ENCODE measurements at places on chromosomes 3 and 15.

- no peak for DNase-seq
Observed at GRCh38 chr3:148089171-148089570, 608.5 kb upstream of the AGTR1 start.

DNA sequence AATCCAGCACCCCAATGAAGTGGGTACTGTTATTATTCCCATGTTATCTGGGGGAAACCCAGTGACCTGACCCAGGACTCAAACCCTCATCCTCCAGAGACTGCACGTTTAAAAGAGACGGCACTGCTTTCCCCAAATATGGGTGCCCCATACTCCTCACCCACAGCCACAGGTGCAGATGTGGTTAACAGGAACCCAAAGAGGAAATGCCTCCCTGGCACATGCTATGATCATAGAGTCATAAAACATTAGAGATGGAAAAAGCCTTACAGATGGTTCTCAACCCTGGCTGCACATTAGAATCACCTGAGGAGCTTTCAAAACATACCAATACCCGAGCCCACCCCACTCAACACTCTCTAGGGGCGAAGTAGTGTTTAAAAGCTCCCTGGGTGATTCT is 111.5 kb downstream of the SEMA5B start:
- DNase-seq, result no peak

DNA sequence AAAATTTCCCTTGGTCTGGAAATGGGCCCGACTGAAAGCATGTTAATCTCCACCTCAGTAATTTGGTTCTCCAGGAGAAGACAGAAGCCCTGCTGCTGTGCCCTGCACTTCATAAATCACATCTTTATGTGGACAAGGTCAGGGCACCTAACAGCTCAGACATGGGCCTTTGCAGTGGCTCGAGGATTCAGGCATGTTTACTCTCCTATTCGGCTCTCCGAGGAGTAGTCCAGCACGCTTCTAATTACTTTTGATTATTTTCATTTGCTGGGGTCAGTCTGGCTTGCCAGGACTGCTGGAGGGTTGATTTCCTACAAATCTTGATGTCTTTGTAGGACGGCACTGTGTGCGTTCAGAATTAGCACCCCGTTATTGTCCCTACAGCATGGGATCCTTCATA is 511.2 kb downstream of the MECOM start:
- no peak for DNase-seq

DNA sequence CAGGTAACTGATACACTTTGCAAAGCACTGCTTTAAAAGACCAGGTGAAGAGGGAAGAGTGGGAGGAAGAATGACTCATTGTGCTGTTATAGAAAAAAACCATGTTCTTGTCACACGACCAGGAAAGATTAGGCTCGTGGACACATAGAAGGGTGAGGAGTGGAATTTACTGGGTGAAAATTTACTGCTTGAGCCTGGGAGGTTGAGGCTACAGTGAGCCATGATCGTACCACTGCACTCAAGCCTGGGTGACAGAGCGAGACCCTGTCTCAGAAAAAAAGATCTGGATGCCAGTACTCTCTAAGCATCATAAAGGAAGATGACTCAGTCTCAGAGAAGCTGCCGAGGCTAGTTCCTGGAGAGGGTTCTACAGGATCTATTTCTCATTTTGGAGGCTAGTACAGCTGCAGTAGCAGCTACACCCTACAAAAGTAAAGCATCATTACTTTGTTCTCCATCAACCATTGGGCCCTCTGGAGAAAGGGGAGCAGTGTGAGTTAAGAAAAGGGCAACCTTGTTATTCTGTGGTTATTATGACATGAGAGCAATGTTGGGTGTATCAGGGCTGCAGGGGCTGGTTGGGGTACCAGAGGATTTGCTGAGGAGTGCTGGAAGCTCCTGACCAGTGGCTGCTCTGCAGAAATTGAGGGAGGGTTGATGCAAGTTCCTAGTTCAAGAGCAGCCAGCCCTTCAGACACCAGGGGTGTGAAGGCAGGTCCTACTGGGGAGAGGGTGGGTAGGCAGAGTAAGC is 75.4 kb downstream of the CMTM8 start:
- DNase-seq, result no peak

DNA sequence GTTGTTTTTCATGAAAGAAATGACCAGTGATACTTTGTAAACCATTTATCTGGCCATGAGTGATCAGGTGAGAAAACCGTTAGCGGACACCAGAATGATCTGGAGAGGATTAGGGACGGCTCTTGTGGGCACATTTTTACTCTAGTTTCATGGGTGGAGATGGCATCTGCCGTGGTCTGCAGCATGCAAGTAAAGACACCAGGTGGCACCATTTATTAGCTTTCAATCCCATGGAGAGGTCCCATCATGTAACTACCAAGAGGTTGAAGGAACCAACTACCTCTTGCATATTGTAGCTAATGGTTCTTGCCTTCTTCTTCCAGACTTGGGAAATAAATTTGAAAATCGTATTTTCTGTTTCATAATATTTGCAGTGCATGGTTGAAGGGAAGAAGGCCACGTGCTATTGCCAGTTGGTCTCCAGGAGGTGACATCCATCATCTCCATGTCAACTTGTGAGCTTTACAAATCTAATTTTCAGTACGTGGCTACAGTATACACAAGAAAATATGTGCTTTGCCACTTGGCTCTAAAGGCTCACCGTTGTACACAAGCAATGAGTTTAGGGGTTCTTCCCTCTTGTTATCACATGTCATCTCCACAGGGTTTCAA is 1.5 kb upstream of the MAPKBP1 start:
- no peak for DNase-seq

GRCh38 chr15:26176831-26177230 is 313.7 kb upstream of the ATP10A start:
- DNase-seq, result no peak

GRCh38 chr3:102745881-102746280 is 311.1 kb downstream of the ZPLD1 start:
- no peak for DNase-seq

- no peak for DNase-seq
Observed at GRCh38 chr3:14507757-14508504, 32.2 kb downstream of the GRIP2 start.

DNA sequence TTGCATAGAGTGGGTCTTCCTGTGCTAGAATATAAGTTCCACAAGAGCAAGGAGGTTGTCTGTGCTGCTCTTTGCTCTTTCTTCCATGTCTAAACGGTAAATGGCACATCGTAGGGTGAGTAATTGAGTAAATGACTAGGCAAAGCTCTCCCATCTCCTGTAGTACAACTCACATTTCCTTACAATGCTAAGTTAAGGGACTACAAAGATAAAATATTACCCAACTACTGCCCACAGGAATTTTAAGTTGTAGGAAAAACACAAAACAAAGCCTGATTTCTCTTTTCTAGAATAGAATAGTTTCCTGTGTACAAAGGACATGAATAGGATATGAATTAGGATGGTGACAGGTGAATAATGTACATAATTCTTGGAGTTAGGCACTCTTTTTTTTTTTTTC is 19.9 kb upstream of the LRIG1 start:
- DNase-seq, result no peak

DNA sequence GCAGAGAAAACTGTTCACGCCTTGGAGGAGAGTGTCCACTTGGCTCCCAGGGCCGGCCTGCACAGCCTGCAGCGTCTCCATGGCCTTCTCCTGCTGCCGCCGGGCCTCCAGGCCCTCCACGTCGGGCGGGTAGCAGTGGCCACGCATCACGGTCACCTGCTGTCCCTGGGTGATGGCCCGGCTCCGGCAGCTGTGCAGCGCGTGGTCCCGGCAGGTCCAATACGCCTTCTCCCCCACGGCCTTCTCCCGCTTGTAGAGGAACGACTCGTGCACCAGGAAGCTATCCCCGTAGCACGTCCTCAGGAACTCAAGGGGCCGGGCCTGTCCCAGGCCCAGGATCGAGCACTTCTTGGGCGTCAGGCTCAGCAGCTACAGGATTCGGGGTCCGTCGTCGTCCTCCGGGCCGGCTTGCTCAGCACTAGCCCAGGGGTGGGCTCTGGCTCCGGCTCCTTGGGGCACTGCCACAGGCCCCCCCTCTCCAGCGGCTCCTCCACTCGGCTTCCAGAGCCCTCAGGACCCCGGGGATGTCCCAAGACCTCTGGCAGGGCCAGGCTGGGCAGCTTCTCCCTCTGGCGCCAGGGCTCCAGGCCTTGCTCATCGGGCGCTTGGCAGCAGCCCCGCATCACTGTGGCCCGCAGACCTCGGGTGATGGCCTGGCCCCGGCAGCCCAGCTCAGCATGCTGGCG is 83.6 kb upstream of the FXR1 start:
- no peak for DNase-seq

DNA sequence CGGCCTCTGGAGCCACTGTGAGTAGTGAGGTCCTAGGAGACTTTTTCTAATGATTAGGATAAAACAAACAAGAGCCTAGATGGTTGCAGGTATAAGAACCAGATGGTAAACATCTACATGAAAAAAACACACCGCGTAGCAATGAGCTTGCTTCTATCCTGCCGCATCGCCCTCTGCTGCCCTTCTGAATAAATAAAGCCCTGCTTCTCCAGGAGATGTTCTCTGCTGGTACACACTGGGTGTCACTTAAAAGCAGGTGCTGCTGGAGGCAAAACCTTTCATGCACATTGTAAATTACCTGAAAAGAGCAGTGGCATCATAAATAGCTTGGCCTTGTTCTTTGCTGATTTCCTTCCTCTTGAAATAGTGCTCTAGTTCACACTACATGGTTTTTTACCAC is 164.4 kb upstream of the TOPAZ1 start:
- DNase-seq, result no peak

DNA sequence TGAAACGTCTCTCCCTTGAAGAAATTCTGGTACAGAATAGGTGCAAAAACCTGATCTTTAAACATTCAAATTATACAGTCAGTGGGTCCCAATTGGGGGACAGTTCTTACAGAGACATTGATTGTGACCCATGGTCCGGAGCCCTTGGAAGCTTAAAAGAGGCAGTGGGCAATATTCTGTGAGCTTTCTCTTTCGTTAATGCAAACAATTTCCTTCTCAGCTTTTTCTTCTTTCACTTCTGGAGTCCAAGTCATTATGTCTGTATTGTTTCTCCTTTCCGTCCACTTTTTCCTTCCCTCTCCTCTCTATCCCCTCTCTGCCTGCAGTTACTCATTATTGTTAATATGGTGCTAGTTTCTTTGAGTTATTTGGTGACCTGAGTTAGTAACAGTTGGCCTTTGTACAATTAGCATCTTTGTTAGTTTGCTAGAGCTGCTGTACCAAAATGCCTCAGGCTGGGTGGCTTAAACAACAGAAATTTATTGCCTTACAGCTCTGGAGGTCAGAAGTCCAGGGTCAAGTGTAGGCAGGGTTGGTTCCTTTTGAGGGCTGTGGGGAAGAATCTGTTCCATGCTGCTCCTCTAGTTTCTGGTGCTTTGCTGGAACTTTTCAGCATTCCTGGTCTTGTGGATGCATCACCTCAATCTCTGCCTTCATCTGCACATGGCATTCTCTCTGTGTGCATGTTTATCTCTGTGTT is 102.6 kb downstream of the GMPS start:
- DNase-seq, result no peak

- DNase-seq, result no peak
Observed at GRCh38 chr3:10983219-10983916, 9.2 kb upstream of the SLC6A1 start.

DNA sequence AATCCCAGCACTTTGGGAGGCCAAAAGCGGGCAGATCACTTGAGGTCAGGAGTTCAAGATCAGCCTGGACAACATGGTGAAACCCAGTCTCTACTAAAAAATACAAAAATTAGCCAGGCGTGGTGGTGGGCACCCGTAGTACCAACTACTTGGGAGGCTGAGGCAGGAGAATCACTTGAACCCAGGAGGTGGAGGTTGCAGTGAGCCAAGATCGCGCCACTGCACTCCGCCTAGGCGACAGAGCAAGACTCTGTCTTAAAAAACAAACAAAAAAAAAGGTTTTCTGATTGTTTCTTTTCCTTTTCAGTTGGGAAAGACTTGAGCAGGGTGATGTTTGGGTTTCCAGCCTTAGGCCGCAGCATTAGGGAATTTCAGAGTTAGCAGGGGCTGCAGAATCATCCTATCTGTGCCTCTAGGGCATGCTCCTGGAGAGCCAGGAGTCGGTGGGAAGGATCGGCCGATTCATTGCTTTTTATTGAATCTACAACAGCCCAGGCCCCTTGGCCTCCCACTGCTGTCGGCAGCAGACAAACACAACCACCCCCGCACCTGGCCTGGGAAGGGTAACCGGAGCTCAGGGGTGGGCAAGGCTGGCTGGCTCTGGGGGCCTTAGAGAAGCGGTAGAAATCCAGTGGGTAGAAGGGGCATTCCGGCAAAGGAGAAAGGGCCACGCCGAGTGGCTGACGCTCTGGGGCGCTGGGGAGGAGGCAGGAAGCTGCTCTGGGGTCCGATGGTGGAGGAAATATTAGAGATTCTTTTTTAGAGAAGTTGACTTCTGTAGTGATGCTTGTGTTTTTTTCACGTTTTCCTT is 6.3 kb downstream of the CHAC1 start:
- DNase-seq, result no peak

DNA sequence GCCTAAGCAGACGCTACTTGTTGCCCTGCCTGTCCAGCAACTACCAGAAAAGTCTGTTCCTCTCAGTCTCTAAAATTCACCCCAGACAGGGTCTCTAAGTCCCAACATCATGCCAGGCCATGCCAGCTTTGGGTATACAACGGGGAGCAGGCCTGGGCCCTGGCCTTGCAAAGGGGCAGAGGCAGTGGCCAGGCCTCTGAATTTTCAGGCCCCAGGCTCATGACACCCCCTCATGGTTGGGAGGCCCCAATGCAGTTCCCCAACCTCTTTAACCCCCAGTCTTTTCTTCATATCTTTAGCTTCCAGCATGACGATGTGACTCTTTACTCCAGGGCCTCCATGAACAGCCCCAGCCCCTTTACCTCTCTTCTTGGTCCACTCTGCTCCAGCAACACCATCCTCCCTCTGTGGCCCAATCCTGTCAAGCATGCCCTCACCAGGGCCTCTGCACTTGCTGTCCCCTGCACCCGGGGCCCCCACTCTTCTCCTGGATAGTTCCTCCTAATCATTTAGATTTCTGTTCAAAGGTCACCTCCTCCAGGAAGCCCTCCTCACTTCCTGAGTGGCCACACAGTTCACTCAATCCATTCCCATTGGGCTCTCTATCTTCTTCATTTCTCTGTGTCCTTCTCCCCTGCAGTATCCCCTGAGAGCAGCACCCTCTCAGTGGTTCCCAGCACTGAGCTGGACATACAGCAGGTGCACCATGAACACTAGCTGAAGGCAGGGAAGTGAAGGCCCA is 4.8 kb downstream of the IQSEC1 start:
- no peak for DNase-seq

DNA sequence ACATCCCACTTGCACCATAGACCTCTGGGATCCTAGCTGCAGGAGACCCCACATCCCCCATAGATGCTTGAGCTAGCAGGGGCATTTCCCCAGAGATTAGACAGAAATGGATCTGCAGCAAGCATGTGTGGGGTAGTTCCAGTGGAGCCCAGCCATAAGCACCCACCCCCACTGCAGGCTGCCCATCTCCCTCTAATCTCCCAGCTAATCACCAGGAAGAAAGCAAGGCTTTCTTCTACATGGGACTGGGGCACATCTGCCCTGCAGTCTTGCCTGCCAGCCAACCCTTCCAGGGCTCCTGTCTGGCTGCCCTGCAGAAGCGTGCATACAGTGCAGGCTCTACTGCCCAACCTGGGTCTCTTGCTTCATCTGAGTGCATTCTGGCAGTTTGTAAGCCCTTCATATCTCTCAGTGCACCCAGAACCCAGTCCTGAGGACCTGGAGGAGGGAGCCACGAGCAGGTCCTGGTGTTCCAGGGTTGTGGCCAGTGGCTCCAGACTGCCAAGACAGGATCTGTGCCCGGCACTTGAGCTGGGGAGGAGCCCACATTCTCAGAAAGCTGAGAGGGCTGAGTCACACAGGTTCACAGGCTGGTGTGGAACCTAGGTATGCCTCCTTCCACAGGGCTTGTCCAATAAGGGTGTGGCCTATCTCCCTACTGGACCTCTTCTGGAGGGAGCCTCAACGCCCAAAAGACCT is 49.9 kb upstream of the IGSF11 start:
- DNase-seq, result no peak
